ENCODE measurements at places on chromosomes 6 and 20. TPM values are rescaled to one million over a fixed set of nuclear protein-coding genes. Genes with fewer than 3 reads are reported as not detected.

KCNQ5 gene
- 7.9 TPM for total RNA-seq

HLA-DQB1 gene
- 22.7 TPM for total RNA-seq

ADGRF4 gene
- not detected for total RNA-seq

DNA sequence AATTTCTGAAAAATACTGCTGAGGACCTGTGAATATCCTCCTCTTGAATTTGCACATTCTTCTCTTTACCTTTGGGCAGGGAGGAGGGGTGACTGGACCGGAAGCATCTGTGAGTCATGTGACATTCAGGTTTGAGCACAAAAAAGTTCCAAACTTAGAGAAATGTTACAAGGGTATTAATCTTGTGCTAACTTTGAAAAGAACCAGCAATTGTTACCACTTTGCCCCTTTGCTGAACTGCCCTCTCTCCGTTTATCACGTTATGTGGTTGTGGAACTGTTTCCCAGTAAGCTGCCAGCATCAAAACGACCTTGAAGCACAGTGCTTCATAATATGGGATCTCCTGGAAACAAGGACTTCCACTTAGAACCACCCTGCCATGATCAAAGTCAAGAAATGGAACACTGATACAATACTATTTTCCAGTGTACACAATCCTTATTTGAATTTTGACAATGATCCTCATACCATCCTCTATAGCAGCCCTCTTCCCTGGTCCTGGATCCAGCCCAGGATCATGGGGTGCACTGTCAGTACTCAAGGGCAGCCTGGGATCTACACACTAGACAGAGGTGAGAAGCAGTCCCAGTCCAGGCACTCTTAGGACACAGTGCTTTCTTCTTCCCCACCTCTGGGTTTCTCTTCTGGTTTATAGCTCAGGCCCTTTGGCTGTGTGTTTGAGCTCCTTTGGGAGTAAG, 2.3 kb upstream of the TUBB1 start:
- DNase-seq, result no peak

DNA sequence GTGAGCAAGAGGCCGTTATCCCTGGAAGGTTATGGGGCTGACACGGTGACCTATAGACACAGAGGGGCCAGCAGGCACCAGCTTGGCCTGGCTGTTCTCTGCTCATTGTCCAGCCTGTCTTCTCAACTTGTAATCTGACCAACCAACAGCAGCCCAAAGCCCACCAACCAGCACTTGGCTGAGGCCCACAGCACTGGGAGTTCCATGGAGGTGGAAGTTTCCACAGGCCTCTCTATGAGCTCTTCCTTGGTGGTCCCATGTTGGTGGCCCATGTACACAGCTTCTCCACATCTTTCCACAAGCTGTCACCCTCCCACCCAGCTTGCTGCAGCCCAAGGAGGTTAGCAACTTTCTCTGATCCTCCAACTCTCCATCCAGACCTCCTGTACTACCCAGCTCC, 56.2 kb upstream of the KLHL31 start:
- DNase-seq, result no peak

- DNase-seq, result no peak
These were observed 3.3 kb upstream of the ZNF337 start for GRCh38 chr20:25699914-25700313.

DNA sequence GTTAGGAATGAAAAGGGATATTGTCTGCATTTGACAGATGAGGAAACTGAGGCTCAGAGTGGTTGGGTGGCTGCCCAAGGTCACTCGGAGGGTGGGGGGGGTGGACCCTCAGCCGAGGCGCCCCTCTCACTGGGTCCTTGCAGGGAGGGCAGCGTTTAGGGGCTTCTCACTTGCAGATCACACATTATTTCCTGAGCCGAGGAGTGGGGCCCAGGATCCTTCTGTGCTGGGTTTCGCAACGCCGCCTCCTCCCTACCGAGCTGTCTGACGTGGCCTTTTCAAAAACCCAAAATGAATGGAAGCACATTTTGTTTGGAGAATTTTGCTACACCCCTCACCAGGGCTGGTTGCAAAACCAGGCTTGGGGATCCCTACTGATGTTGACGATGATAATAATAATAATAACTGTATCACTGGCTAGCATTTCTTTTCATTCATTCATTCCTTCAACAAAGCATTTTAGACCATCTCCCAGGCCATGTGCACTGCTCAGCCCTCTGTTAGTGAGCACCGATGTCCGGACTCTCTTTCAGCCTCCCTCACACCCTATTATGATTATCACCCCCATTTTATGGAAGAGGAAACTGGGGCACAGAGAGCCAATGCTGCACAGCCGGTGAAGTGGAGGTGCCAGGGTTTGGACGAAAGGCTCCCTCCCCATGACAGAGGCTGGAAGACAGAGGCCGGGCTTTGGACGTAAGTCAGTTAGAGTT, 5.2 kb downstream of the DLGAP4 start:
- DNase-seq, result no peak

DNA sequence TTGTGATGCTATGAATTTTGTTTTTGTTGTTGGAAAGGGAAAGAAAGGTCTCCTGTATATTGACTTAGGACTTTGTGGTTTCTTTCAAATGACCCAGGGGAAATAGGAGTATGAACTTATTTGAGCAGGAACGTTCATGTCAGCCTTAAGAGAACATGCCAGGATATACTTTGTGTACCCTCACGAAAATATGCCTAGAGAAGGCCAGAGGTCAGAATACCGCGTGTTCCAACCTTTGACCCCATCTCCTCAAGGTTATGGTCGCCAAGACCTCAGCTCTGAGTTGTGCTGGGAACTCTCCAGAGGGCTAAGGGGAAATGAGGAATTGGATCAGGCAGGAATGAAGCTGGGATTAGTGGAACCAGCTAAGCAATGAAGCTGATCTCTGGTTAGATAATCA, 11.5 kb downstream of the TTLL9 start:
- DNase-seq, result no peak

DNA sequence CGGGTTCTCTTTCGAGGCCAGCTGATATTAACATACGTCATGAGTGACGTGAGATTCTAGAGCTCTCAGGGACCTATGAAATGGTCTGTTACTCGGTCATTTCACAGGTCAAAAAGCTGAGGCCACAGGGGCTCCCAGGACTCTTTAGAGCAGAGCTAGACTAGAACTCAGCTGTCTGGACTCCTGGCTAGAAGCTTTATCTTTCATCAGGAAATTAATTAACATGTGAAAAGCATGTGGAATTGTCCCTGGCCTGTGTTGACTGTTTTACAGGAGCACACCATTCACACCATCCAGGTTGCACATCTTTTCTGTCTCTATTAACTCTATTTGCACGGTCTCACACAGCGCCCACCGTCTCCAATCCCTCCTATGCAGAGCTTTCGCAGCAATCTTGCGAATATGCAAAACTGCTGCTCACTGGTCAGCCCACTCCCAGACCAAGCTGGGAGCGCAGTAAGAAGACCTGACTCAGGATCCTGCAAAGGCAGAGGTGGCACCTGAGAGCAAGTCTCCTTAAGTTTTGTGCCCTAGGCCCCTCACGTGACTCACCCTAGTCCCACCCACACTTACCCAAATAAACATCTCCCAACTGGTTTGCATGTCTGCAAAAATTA, 522.5 kb downstream of the CD83 start:
- no peak for DNase-seq

- DNase-seq, result no peak
These were observed 247.0 kb downstream of the IBTK start for GRCh38 chr6:82000551-82000950.

Data from CD8-positive, alpha-beta memory T cell (primary cell).